Stimulated activated naive CD4-positive, alpha-beta T cell (primary cell): ENCODE measurements at places on chromosomes 1 and 21.

DNA sequence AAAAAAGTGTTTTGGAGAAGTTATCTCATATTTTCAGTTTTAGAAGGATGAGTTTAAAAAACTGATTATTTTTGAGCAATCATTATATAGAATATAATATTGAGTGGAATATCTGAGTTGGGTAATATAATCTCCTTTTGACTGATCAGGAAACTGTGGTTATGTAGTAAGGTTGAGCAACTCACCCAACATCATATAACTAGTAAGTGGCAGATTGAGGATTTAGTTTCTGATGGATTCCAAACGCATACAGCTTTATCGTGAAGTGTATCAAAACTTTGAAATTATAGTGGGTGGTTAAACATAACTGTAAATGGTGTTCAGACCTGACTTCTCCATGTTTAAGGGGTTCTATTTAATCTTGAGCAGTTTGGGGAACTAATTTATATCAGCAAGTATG lies 98.6 kb downstream of the OLFM3 start:
- no peak for DNase-seq

- DNase-seq, result no peak
Measured at GRCh38 chr1:10508511-10508951, 33.8 kb downstream of the PEX14 start.

DNA sequence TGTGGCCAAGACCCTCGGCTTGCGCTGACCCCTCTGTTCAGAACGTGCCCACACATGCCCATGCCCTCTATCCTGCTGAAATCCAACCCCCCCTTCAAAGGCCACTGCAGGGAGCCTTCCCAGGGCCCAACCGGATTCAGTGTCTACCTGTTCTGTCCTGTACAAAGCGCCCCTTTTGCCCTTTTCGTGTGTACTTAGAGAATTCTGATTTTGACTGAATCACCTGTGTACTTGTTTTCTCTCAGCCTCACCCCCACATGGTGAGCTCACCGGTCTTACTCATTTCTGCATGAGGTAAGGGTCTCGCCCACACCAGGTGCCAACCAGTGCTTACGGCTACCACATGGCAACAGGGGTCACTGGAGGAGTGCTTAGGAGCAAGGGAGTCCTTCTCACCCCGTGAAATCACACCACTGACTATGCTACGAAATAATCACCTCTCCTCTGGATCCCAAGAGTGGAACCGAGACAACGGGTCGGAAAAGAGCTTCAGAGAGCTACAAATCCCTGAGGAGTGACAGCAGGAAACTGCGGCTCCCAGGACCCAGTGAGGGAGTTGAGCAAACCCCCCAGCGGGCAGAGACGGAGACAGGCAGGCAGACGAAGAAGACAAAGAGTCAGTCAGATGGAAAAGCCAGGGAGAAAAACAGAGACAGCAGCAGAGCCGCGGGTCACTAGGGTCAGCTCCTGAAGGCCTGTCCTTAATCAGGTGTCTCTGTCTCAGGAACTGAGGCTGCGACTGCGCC lies 2.1 kb upstream of the S100A2 start:
- no peak for DNase-seq

GRCh38 chr1:225462429-225462713 lies 34.5 kb upstream of the LBR start:
- no peak for DNase-seq

- DNase-seq, result no peak
Measured at GRCh38 chr1:221963742-221964141, 221.9 kb upstream of the DUSP10 start.

- no peak for DNase-seq
Measured at GRCh38 chr1:67484492-67484891, 54.3 kb upstream of the SERBP1 start.

- DNase-seq, result no peak
Measured at GRCh38 chr1:195704028-195704427, 904.2 kb downstream of the KCNT2 start.

DNA sequence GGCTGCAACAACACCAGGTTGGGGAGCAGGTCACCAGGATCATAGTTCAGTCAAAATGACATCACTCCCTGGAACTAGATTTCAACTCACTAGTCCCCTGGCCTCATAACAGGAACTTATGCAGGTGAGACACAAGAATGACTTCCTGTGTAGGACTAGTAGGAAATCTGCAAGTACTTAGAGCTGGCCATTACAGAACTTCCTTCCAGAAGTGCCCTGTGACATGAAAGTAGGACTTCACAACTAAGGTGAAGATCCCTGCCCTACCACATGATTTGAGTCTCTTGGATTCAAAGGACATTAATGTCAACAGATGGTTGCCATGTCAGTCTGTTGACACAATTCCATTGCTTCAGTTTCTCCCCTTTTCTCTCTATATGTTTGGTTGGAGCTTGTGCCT lies 223.1 kb downstream of the RPS6KC1 start:
- no peak for DNase-seq

DNA sequence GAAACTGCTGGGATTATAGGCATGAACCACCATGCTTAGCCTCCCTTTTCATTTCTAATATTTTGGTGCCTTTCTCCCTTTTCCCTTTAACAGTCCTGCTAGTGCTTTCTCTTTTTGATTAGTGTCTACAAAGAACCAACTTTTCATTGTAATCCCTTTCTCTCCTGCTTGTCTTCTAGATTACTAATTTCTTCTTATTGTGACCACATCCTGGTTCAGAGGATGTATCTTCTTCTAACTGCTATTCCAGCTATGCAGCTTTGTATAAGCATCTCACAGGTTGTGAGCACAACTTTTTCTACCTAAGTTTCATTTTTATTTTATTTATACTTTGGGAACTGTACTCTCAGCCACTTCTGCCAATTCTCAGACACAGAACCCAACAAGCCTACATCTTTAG lies 14.7 kb downstream of the ZNF648 start:
- DNase-seq, result no peak

DNA sequence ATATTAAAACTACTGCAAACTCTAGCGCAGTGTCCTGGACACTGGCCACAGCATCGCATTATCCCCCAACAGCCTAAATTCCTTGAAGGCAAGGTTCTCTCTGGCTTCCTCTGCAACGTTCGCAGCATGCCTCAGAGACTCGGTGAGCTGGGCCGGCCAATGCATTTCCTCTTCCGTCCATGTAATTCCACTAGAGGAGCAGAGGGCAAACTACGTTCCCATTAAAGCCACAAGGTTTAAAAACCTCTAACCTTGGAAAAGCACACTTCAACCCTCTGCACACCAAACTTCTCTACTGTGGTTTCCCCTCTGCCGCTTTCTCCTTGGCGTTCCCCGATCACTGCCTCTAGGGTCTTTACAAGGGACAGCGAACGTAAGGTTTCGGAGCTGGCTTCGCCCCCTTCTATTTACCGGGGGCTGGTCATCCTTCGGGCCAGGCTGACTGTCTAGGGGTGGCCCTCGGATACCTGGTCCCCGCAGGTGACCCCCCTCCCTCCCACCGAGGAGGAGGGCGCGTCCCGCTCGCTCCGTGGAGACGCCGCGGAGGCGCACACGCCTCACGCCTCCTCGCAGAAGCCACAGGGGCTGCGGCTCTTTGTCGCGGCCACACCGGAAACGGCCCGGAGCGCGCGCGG lies 456 bp upstream of the SMYD2 start:
- DNase-seq, result no peak

- no peak for DNase-seq
Measured at GRCh38 chr1:5164158-5164557, 509.7 kb downstream of the AJAP1 start.

GRCh38 chr1:51139474-51139873 lies 37.4 kb downstream of the C1orf185 start:
- no peak for DNase-seq

DNA sequence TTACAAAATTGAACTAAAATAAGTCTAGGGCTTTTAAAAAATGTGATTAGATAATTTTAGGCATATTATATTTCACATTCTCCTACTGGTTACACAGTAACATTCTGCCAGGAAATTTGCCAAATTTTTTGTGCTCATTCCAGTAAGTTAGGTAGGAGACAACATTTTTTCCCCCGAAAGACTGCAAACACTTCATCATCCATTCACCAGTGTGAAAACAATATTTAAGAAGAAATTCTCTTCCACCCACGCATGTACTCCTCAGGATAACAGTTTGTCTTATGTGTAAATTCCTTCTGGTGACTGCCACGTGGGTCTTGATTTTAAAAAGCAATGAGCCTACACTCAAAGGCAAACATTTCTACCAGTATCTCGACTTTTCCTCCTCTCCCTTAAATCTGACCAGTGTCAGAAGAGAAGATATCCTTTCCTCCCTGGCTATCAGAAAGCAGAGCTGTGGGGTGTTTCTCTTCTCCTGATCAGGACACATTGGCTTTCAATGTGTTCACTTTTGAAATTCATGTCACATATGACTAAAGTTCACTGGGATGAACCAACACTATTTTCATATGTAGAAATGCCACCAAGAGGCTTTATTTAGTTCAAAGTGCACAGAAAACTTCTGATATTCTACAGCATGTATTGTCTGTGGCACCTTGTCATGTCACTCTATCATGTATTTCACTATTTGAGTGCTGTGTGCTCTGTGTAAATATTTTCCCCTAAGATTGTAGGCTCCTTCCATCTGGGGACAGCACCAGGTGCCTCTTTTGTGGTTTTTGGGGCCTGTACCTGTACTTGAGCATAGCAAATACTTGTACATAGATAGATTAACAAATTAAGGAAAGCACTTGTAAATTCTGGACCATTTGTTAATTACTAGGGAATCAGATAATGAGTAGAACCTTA lies 38.6 kb downstream of the LHX9 start:
- no peak for DNase-seq

GRCh38 chr1:202013603-202014002 lies 3.2 kb downstream of the ELF3 start:
- no peak for DNase-seq

DNA sequence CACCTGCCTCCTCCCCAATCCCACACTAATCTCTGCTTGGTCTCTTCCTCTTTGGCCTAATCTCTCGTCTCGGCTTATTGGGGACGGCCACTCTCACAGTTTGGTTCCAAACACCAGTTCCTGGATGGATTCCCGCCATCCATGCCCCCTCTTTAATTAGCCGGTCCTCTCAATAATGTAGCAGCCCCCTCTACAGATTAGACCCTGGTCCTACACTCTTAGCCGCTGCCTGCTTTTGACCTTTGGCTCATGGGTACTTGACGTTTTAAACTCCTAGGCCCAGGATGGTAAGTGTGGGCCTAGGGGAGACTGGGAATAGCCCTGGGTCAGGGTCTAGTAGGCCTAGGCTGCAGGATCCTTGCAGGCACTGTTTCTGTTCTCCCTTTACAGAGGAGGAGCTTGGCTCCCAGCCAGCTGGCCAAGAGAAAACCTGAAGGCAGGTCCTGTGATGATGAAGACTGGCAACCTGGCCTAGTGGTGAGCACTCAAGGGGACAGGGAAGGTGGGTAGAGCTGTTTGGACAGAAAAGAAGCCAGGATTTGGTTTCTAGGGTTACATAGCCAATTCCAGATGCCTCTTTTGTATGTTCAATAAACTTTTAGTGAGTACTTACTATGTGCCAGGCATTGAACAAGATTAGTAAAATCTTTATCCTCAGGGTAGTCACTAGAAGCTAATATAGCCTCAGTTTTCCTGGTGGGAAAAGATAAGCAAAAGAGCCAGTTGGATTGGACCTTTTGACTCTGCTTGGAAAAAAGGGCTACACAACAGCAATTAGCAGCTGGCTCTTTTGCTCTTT lies 758 bp downstream of the RAD54L start:
- DNase-seq, result no peak

DNA sequence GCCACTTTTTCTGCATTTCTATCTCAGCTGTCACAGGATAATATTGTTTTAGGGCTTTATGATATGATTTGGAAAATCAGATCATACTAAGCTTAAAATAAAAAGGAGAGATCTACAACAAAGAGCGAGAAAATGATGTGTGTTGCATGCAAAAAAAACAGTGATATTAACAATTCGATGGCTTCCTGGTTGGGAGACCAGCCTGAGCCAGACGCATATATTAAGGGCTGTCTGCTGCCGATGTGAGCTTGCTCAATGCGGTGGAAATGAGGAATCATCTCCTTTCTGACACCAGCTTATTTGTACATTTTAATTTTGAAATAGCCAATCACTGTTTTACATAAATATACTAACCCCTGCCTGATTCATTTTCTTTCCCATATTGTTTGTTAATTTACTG lies 862.6 kb downstream of the USP25 start:
- no peak for DNase-seq

GRCh38 chr1:110542725-110543124 lies 23.8 kb upstream of the KCNA10 start:
- DNase-seq, result no peak

DNA sequence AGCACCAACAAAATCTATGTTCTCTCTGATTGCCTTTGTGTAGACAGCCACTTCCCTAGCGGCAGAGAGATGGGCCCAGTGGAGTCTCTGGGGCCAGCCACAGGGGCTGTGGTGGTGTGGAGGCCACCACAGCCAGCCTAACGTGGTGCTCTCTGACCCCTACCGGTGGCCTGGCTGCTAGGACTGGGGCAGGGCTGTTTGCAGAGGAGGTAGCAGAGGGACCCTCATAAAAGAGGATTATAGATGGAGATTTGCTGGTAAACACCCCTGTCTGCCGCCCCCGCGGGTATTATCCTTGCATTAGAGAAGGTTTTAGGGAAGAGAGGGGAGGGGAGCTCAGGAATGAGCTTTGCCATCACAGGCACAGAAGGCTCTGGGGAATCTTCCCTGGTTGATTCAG lies 310.3 kb upstream of the VAMP3 start:
- no peak for DNase-seq

GRCh38 chr1:38375035-38375434 lies 328.4 kb upstream of the POU3F1 start:
- no peak for DNase-seq

DNA sequence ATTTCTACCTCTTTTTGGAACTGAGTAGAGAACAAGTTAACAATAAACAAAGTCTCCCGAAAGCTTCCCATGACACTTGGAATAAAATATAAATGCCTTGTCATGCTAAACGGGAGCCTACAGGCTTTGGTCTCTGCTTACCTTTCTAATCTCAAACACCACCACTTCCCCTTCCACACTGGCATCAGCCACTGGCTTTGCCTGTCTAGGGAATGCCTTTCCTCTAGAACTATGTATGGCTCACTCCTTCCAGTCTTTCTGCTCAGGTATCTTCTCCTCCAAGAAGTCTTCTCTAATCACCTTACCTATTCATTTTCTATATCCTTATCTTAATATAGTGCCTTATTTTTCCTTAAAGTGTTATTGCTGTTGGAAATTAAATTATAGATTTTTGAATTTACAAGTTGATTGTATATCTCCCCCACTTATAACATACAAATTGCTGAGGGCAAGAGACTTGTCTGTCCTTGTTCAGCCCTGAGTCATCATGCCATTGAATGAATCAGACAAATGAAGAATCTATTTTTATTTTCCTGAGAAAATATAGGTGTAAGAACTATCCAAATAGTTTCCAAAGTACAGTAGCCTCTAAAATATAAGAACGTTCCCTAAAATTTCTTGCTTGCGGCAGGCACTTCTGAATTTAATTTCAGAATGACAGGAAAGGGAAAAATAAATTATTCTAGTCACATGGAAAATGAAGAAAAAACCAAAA lies 119.2 kb downstream of the TM2D1 start:
- no peak for DNase-seq

GRCh38 chr1:213986925-213987250 lies 885 bp upstream of the PROX1 start:
- no peak for DNase-seq

GRCh38 chr21:33189237-33189636 lies 40.5 kb upstream of the IFNAR2 start:
- DNase-seq, result no peak
